MCF 10A (cell line): ENCODE measurements at places on chromosomes 4 and X. TPM values are rescaled to one million over a fixed set of nuclear protein-coding genes. Genes with fewer than 3 reads are reported as not detected.
A peak's percentile ranks its signal among the peaks of the same experiment; 100 is the strongest.

DNA sequence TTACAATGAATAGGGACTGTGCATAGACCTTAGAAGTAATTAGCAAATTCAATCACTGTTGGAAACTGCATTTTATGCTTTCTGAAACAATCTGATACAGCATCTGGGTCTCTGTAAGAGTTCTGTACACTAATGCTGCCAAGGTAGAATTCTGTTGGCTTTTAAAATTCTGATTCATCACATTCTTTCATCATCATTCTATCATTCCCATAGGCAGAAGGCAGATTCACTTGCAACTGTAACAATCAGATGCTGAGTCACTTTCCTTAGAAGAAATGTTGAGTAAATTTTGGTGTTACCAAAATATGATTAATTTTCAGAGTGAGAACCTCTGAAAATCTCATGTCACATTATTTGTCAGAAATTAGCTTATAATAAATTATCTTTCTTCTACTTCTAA, 267.2 kb downstream of the MAPK10 start:
- peak; percentile 86 for DNase-seq
- no peak overlapping the region for H3K4me3 ChIP-seq
- no peaks in the 10 kb centered on the region for H3K4me1 ChIP-seq
- H3K27me3 ChIP-seq = no peaks in the 10 kb centered on the region
- H3K27ac ChIP-seq = no peak overlapping the region

DNA sequence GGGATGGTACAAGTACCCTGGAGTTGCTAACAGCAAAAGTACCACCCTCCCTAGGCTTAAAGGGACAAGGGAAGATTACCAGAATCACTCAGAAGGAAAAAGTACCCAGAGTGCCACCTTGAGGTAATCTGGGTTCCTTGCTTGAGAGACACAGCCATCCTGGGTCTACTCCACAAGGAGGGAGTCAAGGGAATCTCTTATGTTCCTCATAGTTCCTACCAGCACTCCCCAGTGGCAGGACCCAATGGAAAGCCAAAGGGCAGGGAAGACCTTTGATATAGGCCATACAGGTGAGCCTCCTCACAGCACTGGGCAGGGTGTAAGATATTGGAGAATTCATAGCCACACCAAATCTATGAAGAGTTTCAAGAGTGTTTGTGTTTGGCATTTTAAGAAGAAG, 5.7 kb downstream of the IL2 start:
- DNase-seq = peak; percentile 62
- H3K36me3 ChIP-seq = no peaks in the 10 kb centered on the region
- H3K4me1 ChIP-seq = no peaks in the 10 kb centered on the region
- no peak overlapping the region for H3K27ac ChIP-seq
- peaks cover 7% of the 10 kb centered on the region for H3K27me3 ChIP-seq

AFF2 gene
- total RNA-seq = 0.19 and 0.42 TPM in 2 replicates

HSD17B13 gene
- not detected in 2 replicates for total RNA-seq

DNA sequence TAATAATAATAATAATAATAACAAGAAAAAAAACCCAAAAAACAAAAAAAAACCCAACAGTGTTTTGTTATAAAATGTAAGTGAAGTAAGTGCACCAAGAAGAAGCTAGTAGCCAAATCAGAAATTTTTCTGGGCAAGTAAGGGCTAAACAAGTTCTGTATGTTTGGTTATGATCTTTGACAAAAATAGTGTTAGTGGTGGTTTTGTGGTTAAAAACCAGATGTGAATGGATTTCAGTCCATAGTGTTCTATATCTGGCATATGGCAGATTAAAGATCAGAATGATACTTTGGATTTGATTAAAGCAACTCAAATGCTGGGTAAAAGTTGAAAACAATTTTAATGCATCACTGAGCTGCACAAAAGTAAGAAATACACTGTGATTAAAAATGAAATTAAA, 116.5 kb upstream of the NDST4 start:
- peaks cover 5% of the 10 kb centered on the region for H3K4me1 ChIP-seq
- H3K36me3 ChIP-seq = no peaks in the 10 kb centered on the region
- H3K4me3 ChIP-seq = no peak overlapping the region
- no peak for DNase-seq
